Fibroblast of villous mesenchyme (primary cell): ENCODE measurements at places on chromosomes 4 and X. TPM values are rescaled to one million over a fixed set of nuclear protein-coding genes. Genes with fewer than 3 reads are reported as not detected.

GRCh38 chr4:101464596-101464995, 117.3 kb upstream of the PPP3CA start:
- DNase-seq, result no peak

DNA sequence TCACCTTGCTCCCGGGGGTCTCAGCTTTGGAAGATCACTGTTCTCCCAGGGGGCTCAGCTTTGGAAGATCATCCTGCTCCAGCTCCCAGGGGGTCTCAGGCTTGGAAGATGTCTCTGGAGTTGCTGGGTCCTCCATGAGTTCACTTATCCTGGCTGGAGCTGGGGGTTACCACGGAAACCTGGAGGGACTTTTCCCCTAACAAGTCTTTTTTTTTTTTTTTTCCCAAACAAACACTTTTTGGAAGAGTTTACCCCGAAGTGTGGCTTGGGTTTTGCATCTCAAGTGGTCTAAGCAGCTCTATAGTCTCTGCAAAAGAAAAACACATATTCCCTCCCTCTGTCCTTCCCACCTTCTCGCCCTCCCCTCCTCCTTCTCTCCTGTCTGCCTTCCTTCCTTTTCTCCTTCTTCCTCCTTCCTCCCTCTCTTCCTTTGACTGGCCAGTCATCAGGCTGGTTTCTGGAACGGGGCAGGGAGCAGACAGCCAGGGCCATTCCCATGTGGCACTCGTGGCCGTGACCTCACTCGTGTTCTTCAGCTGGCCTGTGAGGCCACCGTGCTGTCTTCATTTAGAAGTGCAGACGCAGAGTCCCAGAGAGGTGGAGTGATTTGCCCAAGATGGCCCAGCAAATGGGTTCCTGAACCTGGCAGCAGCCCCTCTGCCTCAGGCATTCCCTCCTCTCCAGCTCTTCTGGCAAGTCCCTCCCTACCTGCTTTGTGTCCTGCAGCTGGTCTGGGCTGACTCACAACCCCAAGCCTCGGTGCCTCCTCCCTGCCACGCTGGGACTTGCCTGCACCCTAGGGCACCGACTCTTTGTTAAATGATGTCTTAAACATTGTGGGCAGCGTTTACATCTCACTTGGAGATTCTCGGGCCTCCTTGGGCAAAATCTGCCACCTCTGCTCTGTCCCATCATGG, 25.9 kb upstream of the HMX1 start:
- no peak for DNase-seq

DNA sequence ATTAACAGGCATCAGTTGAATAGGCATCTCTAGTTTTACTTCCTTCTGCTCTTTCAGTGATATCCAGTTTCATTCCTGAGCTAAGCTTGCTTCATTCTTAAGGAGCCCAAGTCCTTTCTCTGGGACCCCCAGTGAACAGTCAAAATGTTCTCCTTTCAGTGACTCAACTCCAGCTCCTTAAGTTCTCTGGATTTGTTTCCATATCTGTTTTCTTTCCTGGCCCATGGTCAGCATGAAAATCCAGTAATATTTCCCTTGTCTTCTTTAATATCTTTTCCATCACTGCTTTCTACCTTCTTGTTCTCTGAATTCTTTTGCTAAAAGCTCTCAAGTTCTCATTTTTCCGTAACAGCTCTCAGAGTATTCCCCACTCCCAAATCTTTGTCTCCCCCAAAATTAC, 25.5 kb downstream of the ADGRL3 start:
- no peak for DNase-seq

- DNase-seq, result no peak
These were observed 415.0 kb downstream of the BCOR start for GRCh38 chrX:39682778-39683177.

DNA sequence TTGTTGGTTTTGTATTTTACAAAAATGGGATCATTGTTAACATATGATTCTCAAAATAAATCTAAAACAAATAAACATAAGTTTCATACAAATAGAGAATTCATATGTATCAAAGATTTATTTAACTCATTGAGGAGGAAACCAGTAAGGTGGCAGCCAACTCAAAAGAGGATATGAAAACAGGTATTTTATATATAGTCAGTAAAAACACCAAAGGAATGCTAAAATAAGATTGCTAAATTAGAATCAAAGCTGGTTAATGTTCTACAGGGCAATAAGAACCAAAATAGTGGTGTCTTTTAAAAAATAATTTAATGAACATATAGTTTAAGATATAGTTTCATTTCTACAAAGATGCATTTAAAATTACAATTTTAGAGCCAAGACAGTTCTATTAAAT, 23.1 kb downstream of the XKRX start:
- no peak for DNase-seq

OGT gene
- 124 and 159 TPM in 2 replicates for total RNA-seq

HSFX2 gene
- total RNA-seq, result 0.86 TPM in 1 of 2 replicates, not detected in the other

YY2 gene
- total RNA-seq, result 1.6 and 1.7 TPM in 2 replicates
